CD4-positive, CD25-positive, alpha-beta regulatory T cell (primary cell): ENCODE measurements at places on chromosomes 1 and 21. TPM values are rescaled to one million over a fixed set of nuclear protein-coding genes. Genes with fewer than 3 reads are reported as not detected.

Gene LRRC7
- total RNA-seq: 0.15 TPM

Gene PGBD5
- total RNA-seq: not detected

Gene TNFRSF4
- 65.8 TPM for total RNA-seq

Gene TMEM61
- not detected for total RNA-seq

Gene NCF2
- 9.3 TPM for total RNA-seq

Gene C4BPA
- total RNA-seq: not detected

Gene NCMAP
- not detected for total RNA-seq

Gene OPRD1
- not detected for total RNA-seq

Gene PCP4
- total RNA-seq: not detected

Gene MAP1LC3C
- total RNA-seq: not detected

Gene GABPA
- total RNA-seq: 17.5 TPM

Gene FCRL6
- not detected for total RNA-seq

Gene RGS4
- not detected for total RNA-seq

Gene ZZZ3
- 52.8 TPM for total RNA-seq

Gene SPSB1
- total RNA-seq: 19.7 TPM

Gene BTBD8
- 1.9 TPM for total RNA-seq

Gene SYCP1
- not detected for total RNA-seq

Gene LCE1F
- not detected for total RNA-seq

Gene TMIGD3
- not detected for total RNA-seq

Gene LIN28A
- total RNA-seq: not detected

Gene RNF186
- not detected for total RNA-seq

Gene VHLL
- not detected for total RNA-seq

Gene NAV1
- total RNA-seq: 4.9 TPM

Gene VASH2
- 1.7 TPM for total RNA-seq

Gene UTS2
- 8.0 TPM for total RNA-seq

Gene LSM10
- 33.8 TPM for total RNA-seq

Gene KIF21B
- 96.9 TPM for total RNA-seq
